Stimulated activated CD8-positive, alpha-beta memory T cell treated with anti-CD3 and anti-CD28 coated beads, Interleukin-7, amount 100 ng/mL, for 24 hours (primary cell): ENCODE measurements at places on chromosomes 11 and 22.

GRCh38 chr11:35247428-35247827 is 108.5 kb downstream of the CD44 start:
- DNase-seq, result no peak

GRCh38 chr11:34126959-34127848 is 21.8 kb downstream of the NAT10 start:
- no peak for DNase-seq

GRCh38 chr11:92295175-92296137 is 70.8 kb downstream of the FAT3 start:
- no peak for DNase-seq

- DNase-seq, result no peak
These were observed 33.5 kb downstream of the POU2AF3 start for GRCh38 chr11:111331711-111332479.

- no peak for DNase-seq
These were observed 298.3 kb downstream of the KIRREL3 start for GRCh38 chr11:126702165-126702720.

- DNase-seq, result no peak
These were observed 38.3 kb downstream of the WT1 start for GRCh38 chr11:32396991-32397390.
